ENCODE measurements at places on chromosomes 5 and 9.

DNA sequence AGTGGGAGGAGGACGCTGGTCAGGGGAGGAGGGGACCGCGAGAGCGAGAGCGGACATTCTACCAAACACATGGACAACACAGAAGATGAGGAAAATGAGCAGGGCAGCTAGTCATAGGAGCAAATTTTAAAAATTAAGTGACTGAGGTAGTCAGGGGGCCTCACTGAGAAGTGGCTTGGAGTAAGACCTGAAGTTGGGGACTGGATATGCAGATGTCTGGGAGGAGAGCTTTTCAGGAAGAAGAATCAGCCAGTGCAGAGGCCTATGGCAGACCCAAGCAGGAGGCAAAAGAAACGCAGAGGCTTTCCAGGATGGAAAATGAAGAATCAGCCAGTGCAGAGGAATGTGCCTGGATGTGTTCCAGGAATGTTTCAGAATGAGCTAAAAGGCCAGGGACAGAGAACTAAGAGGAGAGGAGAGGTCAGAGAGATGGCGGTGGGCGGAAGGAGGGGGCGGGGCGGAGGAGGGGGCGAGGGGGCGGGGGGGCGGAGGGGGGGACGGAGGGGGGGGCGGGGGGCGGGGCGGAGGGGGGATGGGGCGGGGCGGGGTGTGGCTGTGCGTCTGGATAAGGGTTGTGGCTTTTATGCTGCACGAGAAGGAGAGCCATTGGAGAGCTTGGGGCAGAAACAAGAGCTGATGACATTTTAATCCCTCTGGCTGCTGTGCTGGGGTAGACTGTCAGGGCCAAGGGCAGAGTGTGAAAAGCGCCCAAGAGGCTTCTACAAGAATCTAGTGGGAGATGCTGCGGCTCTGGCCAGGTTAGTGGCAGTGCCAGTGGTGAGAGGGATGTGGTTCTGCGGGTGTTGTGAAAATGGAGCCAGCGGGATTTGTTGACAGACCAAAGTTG is 129.6 kb downstream of the KCNIP1 start:
- DNase-seq: peak; percentile 14

- no peak for DNase-seq
Observed at GRCh38 chr5:15538516-15538915, 38.5 kb downstream of the FBXL7 start.

GRCh38 chr5:171453056-171453725 is 33.7 kb downstream of the FGF18 start:
- no peak for DNase-seq

DNA sequence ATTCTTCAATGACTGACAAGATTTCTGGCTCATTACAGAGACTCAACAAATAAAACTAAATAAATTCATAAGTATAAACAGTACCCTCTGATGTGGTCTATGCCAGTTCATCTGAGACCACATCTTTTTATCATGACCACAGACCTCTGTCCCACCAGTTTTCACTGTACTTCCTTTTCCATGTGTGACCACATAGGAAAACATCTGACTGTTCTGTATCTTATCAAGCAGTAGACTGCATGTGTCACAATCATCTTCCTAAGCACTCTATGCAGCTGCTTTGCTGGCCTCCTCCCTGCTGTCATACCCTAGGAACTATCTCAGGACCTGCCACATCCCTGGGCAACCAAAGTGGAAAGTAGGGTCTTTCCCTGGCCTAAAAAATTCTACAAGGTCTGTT is 205.0 kb upstream of the ZNF462 start:
- peak; percentile 71 for DNase-seq

GRCh38 chr5:175195698-175196656 is 248.0 kb downstream of the DRD1 start:
- DNase-seq: no peak
